Choroid plexus epithelial cell (primary cell): ENCODE measurements at places on chromosomes 5 and 9.
A peak's percentile ranks its signal among the peaks of the same experiment; 100 is the strongest.

- DNase-seq: no peak
Observed at GRCh38 chr5:102879741-102880140, 124.6 kb downstream of the PAM start.

GRCh38 chr9:101650142-101650541 is 55.4 kb upstream of the PPP3R2 start:
- DNase-seq: no peak

DNA sequence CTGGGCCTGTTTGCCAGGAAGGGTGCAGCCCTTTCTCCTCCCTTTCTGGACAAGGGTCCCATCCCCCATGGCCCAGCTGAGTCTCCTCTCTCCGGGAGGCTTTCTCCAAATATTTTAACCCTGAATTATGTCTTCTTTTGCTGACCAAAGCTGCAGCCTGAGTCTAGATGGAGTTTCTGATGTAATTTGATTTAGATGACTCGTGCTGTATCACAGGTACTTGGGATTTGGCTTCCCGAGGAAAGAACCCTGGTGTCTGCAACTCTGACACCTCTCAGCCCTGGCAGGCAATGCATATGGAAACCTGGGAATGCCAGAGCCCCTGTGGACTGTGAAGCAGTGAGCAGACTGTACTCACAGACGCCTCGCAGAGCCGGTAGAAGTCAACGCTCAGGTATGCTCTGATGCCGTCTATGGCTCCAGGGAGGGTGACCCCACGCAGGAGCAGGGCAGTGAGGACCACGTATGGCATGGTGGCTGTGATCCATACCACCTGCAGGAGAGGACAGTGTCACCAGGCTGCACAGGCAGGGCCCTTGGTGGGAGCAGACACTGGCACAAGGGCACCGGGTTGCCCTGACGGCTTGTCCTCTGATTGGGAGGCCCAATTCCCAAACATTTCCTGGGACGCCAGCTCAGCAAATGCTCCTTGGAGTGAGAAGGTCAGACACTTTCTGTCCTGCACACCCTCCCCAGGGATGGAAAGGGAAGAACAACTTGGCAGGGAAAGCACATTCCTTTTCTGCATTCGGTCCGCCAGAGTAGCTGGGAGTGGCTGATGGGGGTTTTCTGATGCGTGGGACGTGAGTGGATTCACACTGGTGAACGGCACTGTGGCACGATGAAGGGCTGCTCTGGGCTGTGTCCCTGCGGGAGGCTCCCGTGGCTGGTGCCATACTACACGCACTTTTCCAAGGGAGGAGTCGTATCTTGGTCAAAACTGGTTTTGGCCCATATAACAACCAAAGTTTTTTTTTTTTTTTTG is 24.7 kb downstream of the SLC6A3 start:
- DNase-seq: no peak

DNA sequence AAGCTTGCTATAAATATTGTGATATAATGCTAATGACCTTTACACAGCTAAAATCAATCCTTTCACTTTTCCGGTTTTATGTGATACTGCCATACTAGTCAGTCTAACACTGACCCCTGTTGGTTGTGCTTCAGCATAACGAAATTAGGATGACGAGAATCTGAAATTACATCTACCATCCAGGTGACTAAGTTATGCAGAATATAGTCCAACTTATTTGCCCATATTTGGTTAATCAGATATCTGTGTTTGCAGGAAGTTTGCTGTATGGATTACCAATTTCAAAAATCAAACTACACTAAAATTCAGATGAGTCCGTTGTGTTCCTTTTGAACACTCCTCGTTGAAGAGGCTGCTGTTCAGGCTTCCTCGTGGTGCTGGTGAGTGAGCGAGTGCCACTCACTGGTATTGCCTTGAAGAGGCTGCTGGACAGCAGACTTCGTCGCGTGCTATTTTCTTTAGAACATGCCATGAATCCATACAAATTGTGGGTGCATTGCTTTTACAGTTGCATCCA is 32.5 kb downstream of the TENT4A start:
- DNase-seq: peak; percentile 86

DNA sequence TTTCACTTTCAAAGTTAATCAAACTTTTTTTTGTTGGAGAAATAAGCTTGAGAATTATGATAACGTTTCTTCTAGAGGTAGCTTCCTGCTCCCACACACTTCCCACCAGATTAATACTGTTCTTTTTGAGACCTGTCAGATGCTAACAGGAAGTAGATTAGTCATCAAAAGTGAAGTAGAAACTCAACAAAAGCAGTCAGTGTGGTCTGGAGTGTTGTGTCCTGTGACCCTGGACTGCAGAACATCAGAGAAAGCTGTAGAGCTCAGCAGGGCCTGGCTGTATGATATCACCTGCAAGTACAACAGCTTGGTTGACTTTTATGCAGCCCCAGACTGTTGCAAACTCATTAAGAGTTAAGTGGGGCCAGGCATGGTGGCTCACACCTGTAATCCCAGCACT is 495.7 kb upstream of the CYLC2 start:
- peak; percentile 12 for DNase-seq

DNA sequence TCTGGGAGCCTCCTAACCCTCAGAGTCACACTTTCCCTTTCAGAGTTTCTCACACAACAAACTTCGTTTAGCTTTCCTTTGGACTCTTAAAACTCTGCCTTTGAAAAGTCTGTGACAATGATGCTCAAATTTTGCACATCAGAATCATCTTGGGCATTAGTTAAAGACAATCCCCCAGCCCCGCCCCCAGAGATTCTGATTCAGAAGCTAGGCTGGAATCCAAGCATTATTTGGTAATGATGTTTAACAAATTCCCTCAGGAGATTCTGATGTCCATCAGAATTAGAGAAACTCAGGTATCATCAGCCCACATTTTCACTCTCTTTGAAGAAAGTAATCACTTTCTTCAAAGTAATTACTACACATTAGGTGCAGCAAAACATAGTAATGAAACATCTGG is 9.6 kb upstream of the PLPP1 start:
- DNase-seq: no peak

- no peak for DNase-seq
Observed at GRCh38 chr5:105993027-105993426, 1677.7 kb downstream of the EFNA5 start.

DNA sequence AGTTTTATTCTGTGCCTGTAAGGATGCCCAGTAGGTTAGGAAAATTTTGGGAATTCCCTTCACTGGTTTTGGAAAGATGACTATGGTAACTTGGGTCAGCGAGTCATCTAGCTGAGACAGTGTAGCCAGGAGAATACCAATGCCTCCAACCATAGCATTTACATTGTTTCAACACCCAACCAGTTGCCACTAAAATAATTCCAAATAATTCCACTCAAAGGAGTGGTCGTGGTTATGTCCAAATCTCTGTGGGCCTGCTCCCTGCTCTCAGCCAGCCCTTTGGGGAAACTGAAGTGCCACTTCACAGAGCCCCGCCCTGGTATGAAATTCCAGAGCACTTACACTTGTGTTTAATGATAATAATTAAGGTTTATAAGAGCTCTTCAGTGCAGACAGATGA is 310.5 kb downstream of the PLK2 start:
- DNase-seq: no peak

DNA sequence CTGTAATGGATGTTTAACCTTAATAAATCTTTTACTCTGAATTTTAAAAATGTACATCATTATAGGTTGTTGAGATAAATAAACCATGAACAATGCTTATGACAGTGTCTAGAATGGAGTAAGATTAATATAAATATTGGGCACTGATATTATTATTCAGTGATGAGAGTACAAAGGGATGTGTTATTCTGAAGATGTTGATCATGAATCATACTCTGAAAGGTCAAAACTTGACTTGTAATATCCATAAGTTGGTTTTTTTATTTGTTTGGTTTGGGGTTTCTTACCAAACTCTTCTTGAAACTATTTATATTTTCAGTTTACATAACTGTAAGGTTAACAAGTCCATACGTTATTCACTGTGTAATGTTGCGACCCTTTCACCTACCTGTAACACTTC is 163.2 kb downstream of the MPDZ start:
- DNase-seq: peak; percentile 25

DNA sequence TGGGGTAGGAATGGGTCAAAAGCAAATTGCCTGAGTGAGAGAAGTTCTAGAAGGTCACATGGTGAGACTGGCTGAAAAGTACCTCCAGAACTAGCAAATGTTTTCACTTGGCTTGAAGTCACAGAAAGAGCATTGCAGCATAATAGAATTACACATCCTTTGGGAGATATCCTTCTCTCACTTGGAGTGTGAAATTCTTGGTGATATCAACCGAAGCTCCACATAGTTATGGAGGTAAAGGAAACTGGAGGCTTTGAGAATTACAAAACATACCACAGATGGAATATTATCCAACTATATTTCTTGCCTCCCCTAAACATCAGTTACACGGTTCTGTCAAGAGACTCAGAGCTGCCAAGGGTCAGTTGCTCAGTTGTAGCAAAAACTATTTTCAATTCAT is 182.4 kb downstream of the SEMA5A start:
- peak; percentile 48 for DNase-seq

DNA sequence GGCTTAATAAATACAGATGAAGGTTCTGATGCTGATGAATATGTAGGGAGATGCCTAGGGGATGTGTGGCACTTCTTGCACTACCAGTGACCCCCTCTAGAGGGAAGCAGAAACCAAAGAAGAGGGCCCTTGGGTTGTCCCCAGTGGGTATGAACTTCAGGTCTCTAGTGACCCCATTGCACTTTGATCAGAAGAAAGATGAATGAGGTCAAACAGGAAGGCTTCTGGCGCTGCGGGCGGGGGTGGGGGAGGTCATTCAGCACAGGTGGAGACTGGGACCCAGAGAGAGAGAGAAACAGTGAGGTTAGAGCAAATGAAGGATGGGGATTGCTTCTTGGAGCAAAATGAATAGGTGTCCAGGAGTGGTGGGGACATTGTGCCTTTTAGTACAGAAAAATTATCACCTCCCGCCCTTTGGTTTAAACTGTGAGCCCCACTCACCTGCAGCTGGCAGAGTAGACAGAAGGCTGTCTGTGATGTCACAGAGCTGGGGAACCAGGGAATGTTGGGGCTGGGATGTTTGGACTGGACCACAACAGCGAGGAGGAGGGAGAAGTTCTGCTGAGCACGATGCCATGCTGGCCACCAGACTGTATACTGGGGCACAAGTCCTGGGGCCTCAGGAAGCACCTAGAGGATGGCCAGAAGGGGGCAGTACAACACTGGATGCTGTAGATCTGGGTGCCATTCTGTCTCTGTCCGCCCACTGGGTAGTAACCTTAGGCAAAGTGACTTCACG is at the start of gene TEX48:
TEX48 (minus strand) TSS at position 599 of the 739 bp plus-strand sequence. CDS start 10,469 bp downstream, outside the sequence.
- DNase-seq: peak; percentile 88

DNA sequence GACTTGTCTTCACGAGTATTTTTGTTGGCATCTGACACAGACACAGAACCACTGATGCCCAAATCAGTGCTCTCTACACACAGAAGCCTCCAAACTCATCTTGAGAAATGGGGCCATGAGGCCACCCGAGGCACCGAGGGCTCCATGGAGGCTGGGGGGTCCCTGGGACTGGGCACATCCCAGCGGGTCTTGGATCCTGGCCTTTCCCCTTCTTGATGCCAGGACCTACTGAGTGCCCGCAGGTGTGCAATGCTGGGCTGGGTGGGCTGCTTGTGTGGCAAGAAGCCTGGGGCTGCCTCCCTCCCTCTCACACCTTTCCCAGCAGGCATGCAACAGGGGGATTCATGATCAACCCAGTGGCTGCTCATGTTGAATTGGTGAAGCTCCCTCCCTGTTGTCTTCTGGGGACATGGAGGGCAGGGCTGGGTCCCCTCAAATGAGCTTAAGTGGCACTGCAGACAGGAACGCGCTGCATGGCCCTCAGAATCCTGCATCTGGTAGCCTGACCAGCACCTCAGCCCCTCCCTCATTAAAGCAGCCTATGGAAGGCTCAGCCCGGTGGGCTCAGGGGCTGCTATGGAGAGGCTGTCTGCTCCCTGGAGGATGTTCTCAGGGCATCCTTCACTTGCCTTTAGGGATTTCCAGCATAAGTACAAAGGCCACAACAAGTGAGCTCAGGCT is 63.7 kb upstream of the SIMC1 start:
- no peak for DNase-seq

DNA sequence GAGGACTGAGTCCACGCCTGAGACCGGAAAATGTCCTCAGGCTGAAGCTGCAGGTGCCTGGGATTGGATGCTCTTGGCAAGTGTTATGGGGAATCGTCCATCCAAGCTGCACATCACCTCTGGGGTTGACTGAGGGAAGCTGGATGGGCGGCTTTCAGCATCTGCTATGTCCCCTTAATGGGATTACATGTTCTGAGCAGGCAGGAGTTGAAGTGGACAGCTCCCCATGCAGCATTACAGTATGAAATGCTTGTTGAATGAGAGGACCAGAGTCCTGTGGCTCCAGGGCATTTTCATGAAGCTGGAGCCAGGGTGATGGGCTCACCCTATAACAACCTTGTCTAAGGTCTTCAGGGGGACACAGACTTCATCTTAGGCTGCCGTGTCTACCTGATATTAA is 270.9 kb downstream of the HSPA4 start:
- DNase-seq: peak; percentile 20
